ENCODE measurements at places on chromosomes 6 and 20. TPM values are rescaled to one million over a fixed set of nuclear protein-coding genes. Genes with fewer than 3 reads are reported as not detected.

C6orf62 gene
- total RNA-seq, result 211 TPM

PLA2G7 gene
- not detected for total RNA-seq

TUBB gene
- 774 TPM for total RNA-seq

NSFL1C gene
- 50.4 TPM for total RNA-seq

TBC1D7 gene
- total RNA-seq, result 21.5 TPM

APOBEC2 gene
- total RNA-seq, result not detected

RNF217 gene
- 29.0 TPM for total RNA-seq

Data from thoracic aorta endothelial cell (primary cell).